ENCODE measurements at places on chromosomes 4 and X. TPM values are rescaled to one million over a fixed set of nuclear protein-coding genes. Genes with fewer than 3 reads are reported as not detected.
A peak's percentile ranks its signal among the peaks of the same experiment; 100 is the strongest.

DNA sequence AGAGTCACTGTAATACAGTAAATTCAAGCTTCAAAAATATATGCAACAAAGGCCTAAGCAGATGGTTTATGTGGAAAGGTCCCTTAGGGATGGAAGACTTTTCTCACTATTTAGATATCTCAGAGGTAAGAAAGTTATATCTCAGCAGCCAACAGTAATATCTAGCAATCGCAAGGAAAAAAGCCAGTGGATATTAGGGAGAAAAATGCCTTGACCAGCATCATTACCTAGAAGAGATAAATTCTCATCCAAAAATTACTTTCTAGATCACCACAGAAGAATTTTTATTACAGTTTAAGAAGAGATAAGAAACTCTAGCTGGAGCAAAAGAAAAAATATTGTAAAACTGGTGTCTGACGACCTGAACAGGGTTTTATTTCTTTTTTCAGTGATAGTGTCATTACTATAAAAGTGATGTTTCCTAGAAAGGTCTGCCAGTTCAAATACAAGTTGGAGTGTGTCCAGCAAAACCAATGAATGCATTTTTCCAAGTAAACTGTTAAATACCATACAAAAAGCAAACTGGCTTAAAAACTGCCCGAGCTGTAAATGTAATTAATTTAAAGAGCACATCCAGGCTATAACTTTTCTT is 100.0 kb downstream of the ATP11C start:
- DNase-seq: no peak

DNA sequence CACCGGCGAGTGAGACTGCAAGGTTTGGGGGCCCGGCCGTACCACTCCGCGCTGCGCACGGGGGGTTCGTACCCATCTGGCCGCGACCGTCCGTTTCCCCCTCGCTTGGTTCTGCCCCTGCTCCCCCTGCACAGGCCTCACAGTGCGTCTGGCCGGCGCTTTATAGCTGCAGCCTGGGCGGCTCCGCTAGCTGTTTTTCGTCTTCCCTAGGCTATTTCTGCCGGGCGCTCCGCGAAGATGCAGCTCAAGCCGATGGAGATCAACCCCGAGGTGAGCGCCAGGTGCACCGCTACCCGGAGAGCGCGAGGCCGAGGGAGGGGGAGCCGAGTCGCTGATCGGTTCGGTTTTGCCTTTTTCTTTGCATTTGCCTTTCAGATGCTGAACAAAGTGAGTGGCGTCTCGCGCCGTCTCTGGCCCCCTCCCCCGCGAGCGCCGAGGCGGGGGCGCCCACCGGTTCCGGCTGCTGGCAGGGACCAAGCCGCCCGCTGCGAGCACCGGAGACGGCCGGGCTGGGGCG is at the start of gene UCHL1:
Gene UCHL1, plus strand, starts transcription at position 189 of the 517 bp plus-strand sequence. Its CDS starts 49 bp downstream, at position 238.
- peak; percentile 83 for DNase-seq

- peak; percentile 69 for DNase-seq
These were observed 93.4 kb downstream of the NHSL2 start for GRCh38 chrX:72003811-72004750.

DNA sequence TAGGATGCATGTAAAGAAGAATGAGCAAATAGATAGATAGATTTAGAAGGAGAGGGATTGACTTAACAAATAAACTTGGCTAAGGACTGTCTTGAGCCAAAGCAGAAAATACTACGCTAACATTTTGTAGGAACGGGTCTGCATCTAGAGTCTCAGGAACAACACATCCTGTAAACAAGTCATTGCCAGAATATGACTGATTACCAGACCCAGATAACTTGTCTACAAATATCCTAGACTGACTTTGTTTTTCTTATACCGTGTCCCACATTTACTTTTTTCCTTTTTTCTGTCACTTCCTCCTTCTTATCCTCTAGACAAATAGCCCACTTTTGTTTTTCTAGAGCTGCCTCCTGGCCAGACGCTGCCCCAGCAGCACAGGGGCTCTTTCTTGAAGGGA is 393.6 kb downstream of the PDGFC start:
- DNase-seq: no peak

DNA sequence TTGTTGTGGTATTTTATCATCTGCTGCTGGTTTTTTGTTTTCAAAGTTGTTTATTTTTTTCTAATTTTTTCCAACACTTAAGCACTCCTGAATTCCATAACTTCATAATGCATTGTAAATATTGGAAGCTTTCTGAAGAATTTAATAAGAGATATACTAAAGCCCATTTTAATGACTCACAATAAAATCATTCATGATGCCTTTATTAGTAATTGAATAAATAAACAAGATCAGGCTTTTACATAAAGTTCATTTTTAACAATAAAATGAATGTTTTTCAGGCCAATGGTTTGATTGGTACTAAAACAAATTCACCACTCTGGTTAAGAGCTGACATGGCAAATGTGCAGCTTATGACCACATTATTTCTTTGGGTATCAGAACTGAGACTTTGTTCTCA is 408.2 kb upstream of the SMIM31 start:
- DNase-seq: no peak

GRCh38 chr4:176642472-176642871 is 150.2 kb downstream of the VEGFC start:
- no peak for DNase-seq

GRCh38 chr4:7295911-7296660 is 103.7 kb downstream of the SORCS2 start:
- no peak for DNase-seq

DNA sequence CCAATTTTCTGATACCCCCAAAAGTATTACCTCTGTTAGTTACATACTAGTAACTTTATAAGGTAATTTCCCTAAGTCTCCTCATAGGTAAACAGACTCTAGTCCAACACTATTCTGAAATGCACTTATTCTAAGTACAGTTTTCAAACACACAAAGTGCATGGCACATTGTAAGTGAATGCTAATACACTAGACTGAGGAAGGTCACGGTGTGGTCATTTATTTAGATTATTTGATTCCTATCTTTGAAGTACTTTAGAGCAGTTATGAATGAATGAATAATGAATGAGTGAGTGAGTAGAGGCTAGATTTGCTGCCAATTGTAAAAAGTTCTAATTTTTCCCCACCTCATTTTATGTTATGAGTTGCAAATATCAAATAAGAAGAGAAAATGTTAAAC is 132.8 kb upstream of the UGT8 start:
- DNase-seq: no peak

GRCh38 chr4:10619220-10619619 is 65.3 kb downstream of the CLNK start:
- DNase-seq: peak; percentile 54

- no peak for DNase-seq
These were observed 27.9 kb downstream of the CCDC149 start for GRCh38 chr4:24884902-24885301.

DNA sequence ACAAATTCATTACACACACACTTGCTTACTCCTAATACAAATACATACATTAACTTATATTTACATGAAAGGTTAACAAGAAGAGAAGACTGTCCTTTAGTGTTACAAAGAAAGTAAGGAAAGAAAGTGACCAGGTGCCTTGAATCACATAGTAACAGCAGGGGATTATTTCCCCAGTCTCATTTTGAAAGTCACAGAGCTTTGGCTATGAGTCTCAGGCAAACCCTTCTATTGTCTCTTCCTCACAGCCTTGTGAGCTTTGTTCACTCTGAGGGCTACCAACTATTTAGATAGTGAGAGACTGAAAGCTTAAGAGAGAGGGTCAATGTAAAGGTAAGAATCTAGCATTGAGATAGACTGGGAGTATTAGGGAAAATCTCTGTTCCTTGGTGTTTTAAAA is 161.6 kb downstream of the NPNT start:
- DNase-seq: no peak

GRCh38 chr4:77010841-77011354 is 61.3 kb downstream of the SEPTIN11 start:
- no peak for DNase-seq

DNA sequence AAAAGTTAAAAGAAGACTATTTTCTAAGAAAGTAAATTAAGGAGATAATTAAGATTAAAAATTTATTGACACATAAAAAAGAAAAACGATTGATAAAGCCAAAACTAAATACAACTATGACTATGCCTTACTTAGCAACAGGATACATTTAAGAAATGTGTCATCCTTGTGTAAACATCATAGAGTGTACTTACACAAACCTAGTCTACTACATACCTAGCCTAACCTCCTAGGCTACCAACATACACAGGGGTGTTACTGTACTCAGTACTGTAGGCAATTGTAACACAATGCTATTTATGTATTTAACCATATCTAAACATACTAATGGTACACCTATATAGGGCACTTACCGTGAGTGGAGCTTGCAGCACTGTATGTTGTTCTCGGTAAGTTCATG is 108.3 kb downstream of the ANXA10 start:
- DNase-seq: no peak

- DNase-seq: no peak
These were observed 45.2 kb downstream of the ZNF674 start for GRCh38 chrX:46500054-46500453.

GRCh38 chrX:72101597-72102037 is 30.1 kb downstream of the RTL5 start:
- DNase-seq: no peak

The HSD17B11 gene
- 31.9 TPM for total RNA-seq

The NUDT11 gene
- total RNA-seq: 6.2 TPM

The SOD3 gene
- total RNA-seq: 46.3 TPM

The FHIP1A gene
- 66.0 TPM for total RNA-seq

The NDST3 gene
- total RNA-seq: not detected

The SPANXB1 gene
- total RNA-seq: not detected

The SCOC gene
- total RNA-seq: 48.9 TPM

Data from tongue (tissue), 3 donors.